ENCODE measurements at places on chromosomes 2 and 18. TPM values are rescaled to one million over a fixed set of nuclear protein-coding genes. Genes with fewer than 3 reads are reported as not detected.

- peak; percentile 89 for DNase-seq
Measured at GRCh38 chr2:38528008-38528442, 74.7 kb downstream of the HNRNPLL start.

DNA sequence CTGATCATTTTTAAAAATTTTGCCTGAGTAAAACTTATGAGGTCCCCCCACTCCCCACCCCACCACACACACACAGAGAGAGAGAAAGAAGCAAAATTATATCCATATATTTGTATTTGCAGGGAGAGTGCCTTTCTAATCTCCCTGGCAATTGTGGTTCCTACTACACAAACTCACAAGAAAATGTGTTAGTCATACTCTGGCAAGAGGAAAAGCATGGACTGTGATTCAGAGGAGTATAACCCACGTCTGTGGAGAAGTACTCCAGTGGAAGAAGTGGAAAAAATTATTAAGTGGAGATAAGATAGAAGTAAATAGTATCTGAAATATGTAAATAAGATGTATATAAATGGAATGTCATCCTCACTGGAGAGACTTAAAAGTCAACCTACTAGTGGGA is 114.0 kb downstream of the DSEL start:
- DNase-seq: no peak

- peak; percentile 94 for DNase-seq
Measured at GRCh38 chr2:216665717-216666116, 29.6 kb downstream of the IGFBP5 start.

DNA sequence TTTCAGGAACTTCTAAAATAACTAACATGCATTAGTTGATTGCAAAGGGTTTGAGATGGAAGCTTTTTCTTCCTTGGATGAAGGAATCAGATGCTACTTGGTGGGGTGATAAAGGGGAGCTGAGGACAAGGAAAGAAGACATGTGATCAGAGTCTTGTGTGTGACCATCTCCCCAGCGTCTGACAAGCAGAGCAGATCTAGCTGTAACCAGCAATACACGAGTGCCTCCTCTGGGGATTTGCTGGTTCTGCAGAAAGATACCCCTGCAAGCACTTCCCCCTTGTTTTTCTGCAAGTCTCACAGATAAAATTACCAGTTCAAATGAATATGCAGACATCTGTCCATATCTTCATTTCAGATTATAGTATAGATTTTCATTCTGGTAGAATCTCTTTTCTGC is 2.7 kb downstream of the CDH7 start:
- DNase-seq: peak; percentile 51

DNA sequence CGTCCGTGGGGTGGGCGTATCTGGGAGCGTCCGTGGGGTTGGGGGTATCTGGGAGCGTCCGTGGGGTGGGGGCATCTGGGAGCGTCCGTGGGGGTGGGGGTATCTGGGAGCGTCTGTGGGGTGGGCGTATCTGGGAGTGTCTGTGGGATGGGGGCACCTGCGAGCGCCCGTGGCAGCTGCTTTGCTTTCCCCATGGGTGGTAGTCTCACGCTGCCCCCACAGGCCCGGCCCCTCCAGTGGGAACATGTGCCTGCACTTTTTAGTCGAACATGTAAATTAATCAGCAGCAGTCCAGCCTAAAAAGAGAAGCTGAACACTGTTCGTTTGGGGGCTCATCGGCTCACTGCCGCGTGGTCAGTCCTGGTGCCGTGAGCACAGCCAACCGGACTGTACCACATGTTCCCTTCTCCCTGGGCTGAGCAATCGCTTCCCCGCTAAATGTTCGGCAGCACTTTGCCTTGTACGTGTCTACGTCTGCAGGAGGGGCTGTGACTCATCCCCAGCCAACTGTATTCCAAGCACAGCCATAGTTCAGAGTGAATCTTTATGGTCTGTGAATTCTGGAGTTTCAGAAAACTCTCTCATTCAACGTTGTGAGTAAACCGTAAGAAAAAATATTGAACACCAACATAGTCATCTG is 271.5 kb downstream of the AGAP1 start:
- DNase-seq: no peak

GRCh38 chr2:72995430-72996116 is 75.9 kb downstream of the SFXN5 start:
- DNase-seq: peak; percentile 36

Gene KLHL30
- total RNA-seq: 0.04 TPM

Gene AQP12A
- total RNA-seq: not detected

Gene MIB1
- total RNA-seq: 64.3 TPM

Gene MC4R
- 0.03 TPM for total RNA-seq
